ENCODE measurements at places on chromosomes 2 and 18.

DNA sequence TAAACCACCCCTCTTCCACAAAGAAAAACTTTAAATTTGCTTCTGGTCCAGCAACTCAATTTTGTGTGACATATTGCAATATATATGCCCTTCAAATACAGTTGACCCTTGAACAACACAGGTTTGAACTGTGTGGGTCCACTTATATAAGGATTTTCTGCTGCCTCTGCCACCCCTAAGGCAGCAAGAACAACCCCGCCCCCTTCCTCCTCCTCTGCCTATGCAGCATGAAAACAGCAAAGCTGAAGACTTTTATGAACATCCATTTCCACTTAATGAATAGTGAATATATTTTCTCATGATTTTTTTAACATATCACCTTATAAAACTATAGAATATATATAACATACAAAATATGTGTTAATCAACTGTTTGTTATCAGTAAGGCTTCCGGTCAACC is 58.3 kb downstream of the EML4 start:
- DNase-seq = no peak

GRCh38 chr2:163729636-163730273 is 6.1 kb downstream of the FIGN start:
- DNase-seq = no peak

DNA sequence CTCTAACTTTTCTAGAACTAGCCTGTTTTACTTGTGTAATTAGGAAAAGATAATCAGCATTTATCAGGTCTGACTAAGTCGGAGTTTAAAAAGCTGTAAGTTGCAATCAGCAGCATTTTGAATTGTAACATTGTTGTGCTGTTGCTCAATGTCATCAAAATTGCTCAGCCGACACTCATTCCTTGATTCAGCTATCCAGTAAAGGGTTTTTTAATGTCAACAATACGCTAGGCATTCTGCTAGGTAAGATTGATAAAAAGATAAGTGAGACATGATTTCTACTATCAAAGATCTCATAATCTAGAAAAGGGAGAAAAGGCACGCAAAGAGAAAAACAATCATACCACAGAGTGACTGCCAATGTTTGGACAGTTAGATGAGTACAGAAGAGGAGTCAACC is 327.1 kb upstream of the CDH2 start:
- no peak for DNase-seq

DNA sequence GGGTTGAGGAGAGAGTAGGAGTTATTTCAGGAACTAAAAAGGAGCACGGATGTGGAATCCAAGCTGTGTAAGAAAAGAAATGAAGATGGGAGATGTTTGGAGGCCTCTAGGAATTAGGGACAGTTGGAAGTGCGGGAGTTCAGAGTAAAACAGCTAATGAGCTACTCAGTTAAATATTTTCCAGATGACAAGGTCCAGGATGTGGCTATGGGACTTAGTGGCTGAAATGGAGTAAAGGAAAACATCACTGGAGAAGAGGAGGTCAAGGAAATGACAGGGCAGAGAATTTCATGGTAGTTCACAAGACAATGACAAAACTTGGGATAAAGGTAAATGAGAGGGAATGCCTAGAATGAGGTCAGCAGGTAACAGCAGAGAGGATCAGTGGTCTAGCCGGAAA is 13.0 kb downstream of the GPR155 start:
- no peak for DNase-seq

GRCh38 chr18:55220523-55220922 is 261.3 kb upstream of the CCDC68 start:
- no peak for DNase-seq

DNA sequence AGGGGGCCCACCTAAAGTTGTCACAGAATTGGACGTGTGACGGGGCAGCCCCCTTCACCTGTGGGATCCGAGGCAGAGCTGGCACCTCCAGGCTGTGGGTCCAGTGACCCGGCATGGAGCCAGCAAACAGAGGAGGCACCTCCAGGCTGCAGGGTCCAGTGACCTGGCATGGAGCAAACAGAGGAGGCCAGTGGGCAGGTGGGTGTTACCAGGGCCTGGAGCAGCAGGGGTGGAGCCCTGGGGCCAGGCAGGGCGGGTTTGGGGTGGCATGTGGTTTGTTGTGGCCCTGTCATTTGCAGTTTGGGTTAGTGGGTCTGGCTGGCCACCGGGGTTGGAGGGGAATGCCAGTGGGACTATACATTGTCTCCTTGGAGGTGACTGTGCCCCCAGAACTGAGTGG is 68.2 kb downstream of the HPCAL1 start:
- DNase-seq = no peak

- no peak for DNase-seq
Observed at GRCh38 chr2:200425026-200425821, 84.6 kb downstream of the KCTD18 start.

- DNase-seq = no peak
Observed at GRCh38 chr2:63992061-63992685, 27.1 kb downstream of the VPS54 start.

- DNase-seq = no peak
Observed at GRCh38 chr2:143548032-143548431, 418.8 kb downstream of the ARHGAP15 start.

GRCh38 chr2:69087211-69087911 is 74.4 kb downstream of the ANTXR1 start:
- DNase-seq = no peak

DNA sequence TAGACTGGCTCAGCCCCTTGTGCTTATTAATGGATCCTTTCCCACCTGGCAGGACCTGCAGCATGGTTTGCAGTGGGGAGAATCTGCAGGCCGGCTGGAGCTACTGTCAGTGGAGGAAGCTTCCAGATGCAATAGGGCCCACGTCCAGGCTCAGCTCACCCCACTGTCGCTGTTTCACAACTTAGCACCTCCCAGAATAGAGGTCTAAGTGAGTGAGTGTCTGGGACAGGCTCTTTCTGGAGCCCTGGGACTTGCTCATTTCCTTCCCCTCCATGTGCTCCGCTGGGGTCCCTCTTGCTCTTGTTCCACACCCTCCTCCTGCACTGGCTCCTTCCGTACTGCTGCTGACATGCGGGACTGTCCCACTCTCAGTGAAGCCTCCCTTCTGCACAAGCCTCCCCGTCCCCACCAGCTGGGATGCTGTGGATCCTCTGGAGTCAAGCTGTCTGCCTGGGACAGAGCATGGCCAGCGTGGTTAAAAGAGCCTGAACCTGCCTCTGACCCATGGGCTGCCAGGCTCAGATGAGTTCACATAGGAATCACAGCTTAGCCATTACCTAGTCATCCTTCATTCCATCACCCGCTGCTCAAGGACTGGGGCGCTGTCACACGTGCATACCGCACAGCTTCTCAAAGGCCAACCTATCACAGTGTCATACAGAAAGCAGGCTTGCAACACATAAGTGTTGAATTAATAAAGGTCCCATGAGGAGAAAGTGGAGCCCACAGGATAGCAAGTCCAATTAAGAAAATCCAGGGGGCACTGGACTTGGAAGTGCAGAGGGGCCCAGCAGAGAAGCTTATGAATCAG is 135.9 kb downstream of the ACKR3 start:
- no peak for DNase-seq

DNA sequence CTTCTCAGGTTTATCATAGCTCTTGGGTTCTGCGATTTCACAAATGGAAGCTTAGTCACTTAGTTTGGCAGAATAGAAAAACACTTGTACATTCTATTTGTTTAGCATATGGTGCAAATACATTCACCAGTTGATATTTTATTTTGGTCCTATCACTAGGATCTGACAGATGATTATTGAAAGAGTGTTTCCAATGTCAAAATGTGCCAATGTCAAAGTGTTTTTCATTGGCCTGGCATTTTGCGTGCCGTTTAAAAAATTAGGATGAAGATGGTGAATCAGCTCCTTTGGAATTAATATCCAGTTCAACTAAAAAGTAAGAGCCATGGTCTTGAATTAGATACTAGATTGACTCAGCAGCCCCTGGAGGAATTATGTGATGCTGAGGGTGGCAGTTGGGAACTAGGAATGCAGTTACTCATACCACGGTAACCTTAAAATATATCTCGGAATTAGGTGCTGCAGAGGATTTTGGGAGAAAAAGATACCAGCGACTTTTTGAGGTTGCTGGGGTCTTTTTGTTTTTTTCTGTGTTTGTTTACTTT is 87.0 kb downstream of the SPHKAP start:
- DNase-seq = no peak

DNA sequence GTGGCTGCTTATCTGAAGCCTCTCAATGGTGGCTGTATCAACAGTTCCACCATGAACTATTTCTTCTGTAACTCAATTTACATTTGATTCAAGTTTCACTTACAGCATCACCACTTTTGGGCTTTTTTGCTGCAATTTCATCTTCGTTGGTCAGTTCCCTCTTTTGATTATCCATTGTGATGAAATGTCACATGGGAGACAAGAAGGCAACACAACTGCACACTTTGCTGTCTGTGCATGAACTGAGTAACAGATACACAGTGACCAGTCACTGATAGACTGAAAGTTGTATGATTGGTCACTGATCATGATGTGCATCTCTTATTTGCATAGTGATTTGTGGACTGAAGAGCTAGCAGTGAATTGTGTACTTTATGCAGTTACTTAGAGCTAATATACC is 130.7 kb upstream of the RNF152 start:
- DNase-seq = no peak

GRCh38 chr2:174682007-174682577 is 82.2 kb downstream of the CHRNA1 start:
- no peak for DNase-seq

DNA sequence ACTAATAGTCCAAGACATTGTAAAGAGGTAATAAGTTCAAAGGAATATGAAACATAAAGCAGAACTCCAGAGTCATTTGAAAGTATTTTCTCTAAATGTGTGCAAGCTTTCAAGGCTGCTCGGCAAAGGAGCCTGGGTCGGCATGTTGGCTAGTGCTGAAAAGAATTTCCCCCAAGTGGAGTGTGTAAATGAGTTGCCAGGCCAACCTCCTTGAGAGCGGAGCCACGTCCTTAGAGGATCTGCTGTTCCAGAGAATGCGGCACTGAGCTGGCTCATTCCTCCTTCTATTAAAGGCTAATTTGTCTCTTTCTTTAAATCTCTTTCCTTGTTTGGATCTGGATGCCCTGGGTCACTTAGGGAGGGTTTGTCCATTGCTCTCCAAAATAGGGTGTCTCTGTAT is 127.5 kb downstream of the RDH14 start:
- DNase-seq = no peak

- no peak for DNase-seq
Observed at GRCh38 chr18:5951515-5952091, 56.3 kb upstream of the TMEM200C start.

GRCh38 chr18:6681331-6681875 is 48.1 kb upstream of the ARHGAP28 start:
- no peak for DNase-seq

GRCh38 chr18:77131652-77132368 is 773 bp downstream of the MBP start:
- DNase-seq = no peak

DNA sequence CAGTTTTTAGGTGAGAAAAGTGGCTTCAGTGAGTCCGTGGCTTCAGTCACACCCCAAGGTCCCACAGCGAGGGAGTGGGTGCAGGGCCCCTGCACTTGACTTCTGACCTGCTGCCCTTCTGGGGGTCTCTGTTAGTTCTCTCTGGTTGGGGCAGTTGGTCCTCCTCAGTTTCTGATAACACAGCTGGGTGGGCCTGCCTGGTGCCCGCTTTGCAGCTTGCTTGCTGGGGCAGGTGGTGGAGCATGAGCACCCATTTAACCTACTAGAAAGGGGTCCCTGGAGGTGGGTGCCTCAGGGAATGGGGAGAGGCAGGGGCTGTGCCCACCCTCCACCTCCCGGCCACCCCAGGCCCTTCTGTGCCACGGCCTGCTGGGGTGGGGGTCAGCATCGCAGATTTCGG is 83.2 kb downstream of the ASB1 start:
- DNase-seq = no peak

GRCh38 chr2:10891390-10891789 is 20.3 kb upstream of the KCNF1 start:
- no peak for DNase-seq

DNA sequence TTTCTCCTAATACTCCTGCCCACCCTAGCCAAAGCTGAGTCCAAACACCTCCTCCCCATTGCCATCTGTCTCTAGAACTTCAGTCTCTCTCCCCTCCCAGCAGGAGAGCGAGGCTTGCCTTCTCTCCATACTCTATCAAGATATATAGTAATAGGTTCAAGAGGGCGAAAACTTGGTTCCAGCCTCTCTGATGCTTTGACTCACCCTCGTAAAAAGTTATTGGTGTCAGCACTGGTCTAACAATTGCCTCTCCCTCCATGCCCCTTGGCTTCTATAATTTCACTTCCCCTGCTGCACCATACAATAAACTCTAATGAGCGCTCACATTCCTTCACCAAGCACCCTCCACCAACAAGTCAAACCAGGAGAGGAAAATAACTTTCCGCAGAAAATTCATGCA is 797.3 kb downstream of the BCL11A start:
- DNase-seq = no peak

GRCh38 chr2:195343942-195344530 is 313.0 kb upstream of the SLC39A10 start:
- no peak for DNase-seq

GRCh38 chr2:44572196-44572900 is 210.6 kb downstream of the CAMKMT start:
- no peak for DNase-seq

GRCh38 chr2:202007015-202007982 is 26.4 kb upstream of the FZD7 start:
- DNase-seq = no peak

DNA sequence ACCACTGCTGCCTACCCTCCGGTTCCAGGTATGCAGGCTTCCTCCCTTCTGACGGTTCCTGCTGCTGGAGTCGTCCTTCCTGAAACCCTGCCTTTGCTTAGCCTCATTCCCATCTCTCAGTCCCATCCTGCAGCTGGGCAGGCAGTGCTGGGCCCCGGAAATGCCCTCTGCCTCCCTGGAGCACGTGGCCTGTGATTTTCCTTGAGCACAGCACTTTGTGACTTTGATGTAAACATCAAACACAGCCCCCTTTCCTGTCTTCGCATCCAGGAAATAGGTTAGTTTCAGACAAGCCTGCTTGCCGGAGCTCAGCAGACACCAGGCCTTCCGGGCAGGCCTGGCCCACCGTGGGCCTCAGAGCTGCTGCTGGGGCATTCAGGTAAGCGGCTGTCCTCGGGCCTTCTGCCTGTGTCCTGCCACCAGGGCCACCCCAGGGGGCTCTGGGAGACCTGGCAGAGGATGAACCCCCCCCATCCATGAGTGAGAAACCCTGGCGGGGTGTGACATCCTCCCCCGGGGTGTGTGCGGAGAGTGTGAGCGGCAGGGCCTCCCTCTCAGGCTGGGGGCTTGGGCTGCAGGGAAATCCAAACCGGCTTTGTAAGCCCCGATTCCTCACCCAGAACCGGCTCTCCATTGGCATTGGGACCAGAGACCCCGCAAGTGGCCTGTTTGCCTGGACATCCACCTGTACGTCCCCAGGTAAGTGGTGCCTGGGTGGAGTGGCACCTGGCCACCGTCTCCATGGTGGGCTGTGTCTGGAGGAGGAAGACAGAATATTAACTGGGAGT is at the start of gene ZAP70:
TSS of gene ZAP70 (plus strand) at position 281 of the 788 bp plus-strand sequence. CDS start 10,461 bp downstream, outside the sequence.
- peak; percentile 19 for DNase-seq
